ENCODE measurements at places on chromosomes 7 and 10.

GRCh38 chr7:95897557-95898251, 125.3 kb downstream of the DYNC1I1 start:
- DNase-seq: no peak

DNA sequence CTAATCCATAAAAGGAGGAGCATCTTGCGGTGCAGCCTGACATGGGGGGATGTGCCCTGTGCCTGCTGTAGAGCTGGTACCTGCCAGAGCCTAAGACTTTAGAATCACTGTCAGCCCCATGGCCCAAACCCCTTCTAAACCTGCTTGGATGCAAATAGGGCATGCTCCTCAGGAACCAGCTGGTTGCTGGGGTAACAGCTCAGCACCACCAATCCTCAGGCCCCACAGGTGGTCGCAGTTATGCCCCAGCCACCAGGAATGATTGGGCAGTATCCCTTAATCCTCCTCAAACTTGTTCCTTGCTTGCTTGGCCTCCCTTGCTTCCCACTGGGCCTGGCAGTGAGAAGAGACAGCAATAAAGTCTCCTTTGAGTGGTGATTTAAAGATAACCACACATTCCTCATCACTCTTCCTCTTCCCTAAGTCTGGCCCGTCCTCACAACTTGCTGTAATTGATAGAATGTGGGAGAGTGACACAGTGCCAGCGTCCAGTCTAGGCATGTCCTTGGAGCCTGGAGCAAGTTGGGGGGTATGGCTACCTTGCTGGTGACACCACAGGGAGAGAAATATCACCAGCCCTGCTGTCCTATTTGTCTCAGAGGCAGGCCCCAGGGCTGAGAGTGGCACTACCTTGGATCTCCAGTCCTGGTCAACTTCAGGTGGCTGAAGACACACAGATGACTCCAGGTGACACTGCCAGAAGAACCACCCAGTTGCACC, 43.0 kb downstream of the VSTM4 start:
- DNase-seq: no peak

GRCh38 chr10:124521429-124521871, 59.8 kb downstream of the LHPP start:
- peak; percentile 87 for DNase-seq

DNA sequence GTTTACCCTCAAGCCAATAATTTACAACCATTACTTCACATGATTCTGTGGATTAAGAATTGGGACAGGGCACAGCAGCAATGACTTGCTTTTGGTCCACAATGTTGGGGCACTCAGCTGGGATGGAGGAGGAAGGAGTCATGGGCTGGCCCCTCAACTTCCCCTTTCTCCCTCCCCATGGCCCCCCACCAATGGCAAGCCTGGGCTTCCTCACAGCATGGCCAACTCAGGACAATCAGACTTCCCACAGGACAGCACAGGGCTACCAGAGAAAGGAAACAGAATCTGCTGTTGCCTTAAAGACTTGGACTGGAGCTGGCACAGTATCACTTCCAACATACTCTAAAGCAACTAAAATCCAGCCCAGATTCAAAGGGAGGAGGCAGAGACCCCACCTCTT, 160.7 kb downstream of the PTPN20 start:
- DNase-seq: no peak

DNA sequence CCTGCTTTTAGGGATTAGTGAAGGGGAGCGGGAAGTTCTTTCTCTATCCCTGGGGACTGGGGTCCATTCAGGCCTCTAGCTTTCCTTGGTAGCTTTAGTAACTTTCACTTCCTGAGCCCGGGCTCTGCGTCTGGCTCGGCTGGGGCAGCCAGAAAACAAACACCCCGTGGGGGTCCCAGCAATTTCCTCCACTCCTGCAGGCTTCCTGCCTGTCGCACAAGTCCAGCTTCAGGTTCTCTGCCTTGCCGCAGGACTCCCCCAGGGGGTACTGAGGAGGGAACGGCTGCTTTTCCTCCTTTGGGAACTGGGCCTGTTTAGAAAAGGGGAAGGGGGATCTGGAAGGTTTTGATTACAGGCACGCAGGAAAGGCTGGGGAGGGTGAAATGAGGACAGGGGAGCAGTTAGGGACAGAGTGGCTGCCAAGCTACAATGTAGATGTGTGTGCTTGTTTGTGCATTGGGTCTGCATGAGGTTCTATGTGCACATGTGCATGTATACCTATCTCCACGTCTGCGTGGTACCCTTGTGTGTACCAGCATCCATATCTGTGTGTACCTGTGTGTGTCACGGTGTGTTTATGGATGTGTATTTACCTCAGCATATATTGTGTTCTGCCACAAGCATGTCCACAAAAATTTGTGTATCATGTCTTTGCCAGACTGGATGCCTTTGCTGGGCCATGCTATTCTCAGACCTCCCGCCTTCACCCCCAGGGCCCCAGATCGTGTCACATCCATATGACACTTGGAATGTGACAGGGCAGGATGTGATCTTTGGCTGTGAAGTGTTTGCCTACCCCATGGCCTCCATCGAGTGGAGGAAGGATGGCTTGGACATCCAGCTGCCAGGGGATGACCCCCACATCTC, 2.0 kb downstream of the KAZALD1 start:
- no peak for DNase-seq

DNA sequence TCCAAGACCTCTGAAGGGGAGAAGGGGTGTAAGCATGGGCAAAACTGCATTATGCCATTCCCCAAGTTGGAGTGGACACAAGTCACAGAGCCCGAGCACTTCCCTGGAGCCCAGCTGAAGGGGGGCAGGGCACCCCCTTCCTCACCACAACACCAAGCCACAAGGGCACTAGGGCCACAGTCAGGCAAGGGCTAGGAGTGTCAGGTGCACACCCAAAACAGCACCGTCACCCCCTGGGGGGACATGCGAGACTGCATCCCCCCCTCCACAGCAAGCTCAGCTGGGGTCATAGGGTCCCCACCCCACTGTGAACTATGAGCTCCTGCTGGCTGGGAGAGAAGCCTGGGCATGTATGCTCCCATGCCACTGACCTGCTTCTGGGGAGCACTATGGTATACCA, 143.9 kb downstream of the GRID1 start:
- no peak for DNase-seq

- no peak for DNase-seq
Observed at GRCh38 chr7:104963991-104964385, 50.0 kb upstream of the KMT2E start.

DNA sequence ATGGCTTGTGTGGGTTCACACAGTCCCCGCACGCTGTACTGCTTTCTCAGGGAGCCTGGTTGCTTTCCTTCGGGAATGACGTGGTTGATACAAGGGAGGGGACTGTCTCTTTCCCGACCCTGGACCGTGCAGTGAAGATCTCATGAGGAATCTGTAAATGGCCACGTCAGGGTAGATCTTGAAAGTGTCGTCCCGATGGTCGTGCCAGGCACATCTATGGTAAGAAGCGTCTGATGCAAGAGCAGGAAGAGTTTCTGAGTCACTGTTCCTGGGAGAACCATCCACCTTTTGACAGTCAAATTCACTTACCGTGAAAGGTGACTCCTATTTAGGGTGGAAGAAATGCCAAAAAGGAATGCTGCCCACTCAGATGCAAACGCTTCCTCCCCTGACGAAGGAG, 500.4 kb downstream of the PTPRN2 start:
- DNase-seq: no peak

DNA sequence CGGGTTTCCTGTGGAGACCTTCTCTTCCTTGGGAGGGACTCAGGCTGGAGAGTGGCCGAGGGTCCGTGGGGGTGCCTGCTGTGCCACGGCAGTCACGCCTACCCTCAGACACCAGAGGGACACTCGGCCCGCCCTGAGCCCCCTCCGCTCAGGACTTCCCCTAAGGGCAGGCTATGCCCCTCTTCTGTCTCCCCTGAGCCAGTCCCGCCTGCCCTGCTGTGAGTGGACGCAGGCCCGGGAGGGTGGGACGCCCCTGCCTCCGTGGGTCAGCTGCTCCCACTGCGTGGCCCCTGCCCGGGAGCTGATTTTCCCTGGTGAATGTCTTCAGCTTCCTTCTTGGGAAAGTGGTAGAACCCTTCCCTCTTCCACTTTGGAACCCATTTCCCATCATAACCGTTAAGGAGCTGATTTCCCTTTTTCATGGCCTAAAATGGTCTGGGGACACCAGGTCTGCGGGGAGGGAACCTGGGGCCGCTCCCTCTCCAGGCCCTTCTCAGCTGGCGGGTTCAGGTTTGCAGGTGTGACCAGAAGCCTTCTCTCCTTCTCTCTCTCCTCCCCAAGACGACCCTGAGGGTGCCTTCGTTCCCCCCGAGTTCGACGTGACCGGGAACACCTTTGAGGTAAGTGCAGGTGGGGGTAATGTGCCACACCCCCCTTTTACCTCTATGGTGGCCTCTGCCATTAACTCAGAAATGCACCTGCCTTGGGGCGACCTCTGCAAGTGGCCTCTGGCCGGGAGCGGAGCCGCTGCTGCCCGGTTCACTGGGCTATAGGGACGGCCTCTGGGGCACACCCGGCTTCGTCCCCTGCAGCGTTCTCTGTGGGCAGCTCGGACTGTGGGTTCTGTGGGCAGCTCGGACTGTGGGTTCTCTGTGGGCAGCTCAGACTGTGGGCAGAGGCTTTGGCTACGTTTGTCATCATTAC, 7.9 kb downstream of the KNDC1 start:
- no peak for DNase-seq

DNA sequence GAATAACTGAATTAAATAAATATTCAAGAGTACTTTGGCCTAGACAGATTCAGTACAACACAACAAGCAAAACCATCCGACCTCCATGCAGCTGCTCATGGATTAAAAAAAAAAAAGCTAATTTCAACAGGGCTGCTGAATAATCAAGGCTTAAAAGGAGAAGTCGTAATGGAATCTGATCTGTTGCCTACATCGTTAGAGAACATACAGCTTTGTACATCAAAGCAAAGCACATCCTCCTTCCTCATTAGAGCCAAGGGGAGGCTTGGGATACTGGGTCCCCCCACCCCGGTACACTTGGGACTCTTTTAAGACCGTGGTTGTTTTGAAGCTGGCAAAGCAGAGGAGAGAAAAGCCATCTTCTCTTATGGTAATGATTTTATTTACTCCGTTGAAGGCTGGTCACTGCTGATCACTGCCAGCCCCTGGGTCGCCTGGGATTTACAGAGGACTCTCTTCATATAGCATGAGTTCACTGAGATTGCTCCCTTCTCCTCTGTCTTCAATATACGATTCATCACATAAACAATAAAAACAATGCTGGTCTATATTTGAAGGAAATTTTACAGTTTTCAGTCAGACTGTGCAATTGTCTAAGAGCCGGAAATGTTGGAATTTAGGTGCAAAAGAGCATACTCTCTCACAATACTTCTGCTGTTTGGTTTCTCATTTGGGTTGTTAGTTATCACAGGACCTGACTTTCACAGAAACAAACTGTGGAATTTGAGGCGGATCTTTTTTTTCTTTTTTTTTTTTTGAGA, 148.8 kb downstream of the FAM107B start:
- DNase-seq: no peak

GRCh38 chr7:48299580-48300169, 128.4 kb downstream of the ABCA13 start:
- peak; percentile 11 for DNase-seq

DNA sequence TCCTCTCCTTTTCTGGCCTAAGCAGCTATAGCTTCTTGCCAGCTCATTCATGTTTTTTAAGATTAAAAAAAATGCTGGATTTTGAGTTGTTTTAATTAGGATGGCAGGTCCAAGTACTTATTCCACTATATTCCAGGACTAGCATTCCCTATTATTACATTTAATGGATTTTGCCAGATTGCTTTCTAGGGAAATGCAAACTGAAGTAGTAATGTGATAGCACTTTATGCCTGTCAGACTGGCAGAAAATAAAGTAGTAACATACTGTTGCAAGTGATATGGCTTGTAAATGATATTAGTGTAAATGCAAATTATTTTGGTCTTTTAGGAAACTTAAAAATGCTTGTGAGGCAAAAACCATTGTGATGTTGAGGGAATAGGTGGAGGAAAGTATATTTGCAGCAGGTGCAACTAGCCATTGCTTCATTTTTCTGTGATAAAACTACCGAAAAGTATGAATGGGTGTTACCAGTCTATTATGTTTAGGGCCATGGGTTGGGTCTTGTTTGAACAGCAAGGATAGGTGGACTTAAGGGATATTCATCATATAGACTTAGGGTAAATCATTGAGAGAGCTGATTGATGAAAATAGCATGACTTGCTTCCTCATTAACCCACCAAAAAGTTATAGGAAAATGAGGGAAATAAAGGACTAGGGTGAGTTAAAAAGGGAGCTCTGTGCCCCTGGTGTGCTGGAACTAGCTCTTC, 19.9 kb downstream of the ZNRF2 start:
- DNase-seq: no peak

DNA sequence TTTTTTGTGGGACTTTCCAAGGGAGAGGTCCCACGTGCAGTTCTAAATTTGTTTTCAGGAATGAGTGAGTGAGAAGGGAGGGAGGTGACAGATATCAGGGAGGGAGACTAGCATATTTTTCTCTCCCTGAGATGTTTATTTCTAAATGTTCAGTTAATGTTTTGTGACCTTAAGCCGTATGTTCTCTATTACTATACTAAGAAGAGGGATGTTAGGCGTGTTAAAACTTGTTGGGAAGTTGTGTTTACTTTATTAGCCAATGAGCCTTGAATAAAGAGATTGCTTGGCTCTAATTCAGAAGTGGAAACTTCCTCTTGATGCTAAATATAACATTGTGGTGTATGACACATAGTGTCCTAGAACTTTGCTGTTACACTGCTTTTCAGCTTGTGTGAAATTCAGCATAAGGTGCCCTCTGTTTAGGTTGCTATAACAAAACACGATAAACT, 37.3 kb downstream of the DNAH11 start:
- no peak for DNase-seq

DNA sequence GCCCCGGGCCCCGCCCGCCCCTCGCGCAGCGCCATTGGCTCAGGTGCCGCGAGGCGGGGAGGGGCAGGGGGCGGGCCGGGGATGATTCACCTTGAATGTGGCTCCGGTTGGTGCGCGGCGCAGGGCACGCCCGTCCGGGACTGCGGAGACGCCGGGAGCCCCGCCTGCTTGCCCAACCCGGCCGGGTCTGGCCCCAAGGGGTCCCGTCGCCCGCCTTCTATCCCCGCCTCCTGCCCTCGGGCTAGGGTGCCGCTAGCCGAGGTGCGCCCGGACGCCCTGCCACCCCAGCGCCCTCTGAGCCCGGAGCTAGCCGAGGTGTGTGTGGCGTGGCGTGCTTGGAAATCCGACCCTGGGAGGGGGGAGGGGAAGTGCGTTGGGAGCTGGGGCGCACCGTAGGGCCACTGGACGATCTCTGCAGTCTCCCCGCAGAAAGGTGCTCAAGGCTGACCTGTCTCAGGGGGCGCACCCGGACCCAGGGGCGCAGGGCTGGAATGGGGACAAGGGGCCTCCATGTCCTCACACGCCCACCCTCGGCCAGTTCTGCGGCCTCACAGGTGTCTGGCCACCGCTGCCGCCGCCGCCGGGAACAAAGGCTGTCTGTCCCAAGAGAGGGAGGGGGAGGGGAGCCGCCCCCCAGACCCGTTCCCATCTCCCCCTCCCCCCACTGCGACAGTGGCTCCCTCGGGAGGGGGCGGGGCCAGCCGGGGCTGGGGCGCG, 168.9 kb downstream of the NRF1 start:
- no peak for DNase-seq
